ENCODE measurements at places on chromosomes 13 and 19.

DNA sequence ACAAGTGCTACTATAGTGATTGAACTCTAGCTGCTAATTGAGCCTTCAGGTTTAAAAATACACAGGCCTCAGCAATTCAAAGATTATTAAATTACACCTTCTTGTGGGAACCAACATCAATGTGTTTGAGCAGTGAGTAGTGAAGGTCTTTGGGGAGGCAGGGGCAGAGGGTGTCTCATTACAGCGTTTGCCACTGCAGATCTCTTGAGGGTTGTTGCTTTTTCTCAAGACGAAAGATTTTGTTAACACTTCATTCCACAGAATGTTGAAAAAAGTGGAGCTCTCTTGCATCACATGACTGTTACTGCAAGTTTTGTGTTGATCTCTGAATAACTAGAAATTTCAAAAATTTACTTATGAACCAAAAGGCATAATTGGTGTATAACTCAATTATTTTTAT is 253.6 kb downstream of the ATP8A2 start:
- no peak for DNase-seq

DNA sequence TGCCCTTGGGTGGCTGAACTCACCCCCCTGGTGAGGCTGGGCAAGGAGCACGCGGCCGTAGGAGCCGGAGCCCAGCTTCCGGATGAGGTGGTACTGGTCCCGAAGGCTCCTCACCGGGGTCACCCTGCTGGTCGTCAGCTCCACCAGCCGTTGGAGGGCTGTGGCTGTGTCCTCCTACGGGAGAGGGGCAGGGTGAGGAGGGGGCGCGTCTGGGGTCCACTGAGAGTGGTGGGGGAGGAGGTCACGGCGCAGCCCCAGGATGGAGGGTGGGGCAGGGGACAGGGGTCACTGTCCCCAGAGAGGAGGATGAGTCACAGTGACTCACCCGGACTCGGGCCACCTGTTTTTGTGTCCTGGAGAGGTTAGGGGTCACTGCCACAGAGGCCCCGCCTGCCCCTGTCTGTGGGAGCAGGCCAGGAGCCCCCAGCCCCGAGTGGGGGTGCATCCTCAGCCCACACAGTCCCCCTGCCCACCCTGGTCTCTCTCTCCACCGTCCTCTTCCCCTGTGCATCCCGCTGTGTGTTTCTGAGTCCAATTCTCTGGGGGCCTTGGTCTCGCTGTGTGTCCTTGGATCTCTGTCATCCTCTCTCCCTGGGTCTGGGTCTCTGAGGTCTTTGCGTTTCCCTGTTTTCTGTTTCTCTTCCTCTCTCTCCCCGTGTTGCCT is 435 bp downstream of the SBK3 start:
- DNase-seq, result no peak

DNA sequence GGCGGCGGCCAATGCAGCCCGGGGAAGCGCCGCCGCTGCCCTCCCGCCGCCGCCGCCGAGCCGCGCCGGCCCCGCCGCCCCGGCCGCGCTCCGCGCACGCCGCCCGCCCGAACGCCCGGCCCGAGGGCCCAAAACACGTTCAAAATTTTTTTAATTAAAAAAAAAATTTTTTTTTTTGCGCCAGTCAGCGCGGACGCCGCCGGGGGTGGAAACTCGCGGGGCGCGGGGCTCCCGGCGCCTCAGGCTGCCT is 468 bp downstream of the HMGB1 start:
- no peak for DNase-seq

DNA sequence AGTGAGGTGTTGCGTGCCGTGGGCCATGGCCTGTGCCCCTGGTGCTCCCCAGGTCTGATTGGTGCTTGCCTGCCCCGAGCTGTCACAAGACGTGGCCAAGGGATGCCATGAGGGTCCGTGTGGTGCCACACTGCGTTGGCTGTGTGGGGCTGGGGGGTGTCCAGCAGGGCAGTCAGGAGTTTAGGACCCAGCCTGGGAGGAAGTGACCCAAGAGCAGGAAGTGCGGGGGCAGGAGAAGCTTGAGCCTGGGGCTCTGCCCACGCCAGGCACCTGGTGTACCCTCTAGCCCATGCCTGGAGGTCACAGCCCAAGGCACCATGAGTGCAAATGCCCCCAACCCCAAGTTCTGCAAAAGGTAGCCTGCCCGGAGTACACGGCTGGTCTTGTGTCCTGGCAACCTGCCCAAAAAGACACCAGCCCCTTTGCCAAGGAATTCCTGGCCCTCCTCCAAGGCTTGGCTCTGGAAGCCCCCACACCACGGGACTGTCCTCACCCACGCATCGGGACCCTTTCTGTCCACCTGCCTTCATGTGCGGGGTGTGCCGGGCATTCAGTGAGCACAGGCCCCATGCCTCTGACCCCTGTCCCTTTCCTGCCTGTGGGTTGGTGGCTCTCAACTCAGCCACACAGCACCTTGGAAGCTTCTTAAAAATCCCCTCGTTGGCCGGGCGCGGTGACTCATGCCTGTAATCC is 24.9 kb downstream of the MPND start:
- no peak for DNase-seq

GRCh38 chr13:23715762-23716235 is 145.6 kb downstream of the TNFRSF19 start:
- DNase-seq, result no peak
